ENCODE measurements at places on chromosomes 2 and 18.
A peak's percentile ranks its signal among the peaks of the same experiment; 100 is the strongest.

- DNase-seq, result no peak
These were observed 2184.6 kb upstream of the PIK3C3 start for GRCh38 chr18:39770399-39770798.

DNA sequence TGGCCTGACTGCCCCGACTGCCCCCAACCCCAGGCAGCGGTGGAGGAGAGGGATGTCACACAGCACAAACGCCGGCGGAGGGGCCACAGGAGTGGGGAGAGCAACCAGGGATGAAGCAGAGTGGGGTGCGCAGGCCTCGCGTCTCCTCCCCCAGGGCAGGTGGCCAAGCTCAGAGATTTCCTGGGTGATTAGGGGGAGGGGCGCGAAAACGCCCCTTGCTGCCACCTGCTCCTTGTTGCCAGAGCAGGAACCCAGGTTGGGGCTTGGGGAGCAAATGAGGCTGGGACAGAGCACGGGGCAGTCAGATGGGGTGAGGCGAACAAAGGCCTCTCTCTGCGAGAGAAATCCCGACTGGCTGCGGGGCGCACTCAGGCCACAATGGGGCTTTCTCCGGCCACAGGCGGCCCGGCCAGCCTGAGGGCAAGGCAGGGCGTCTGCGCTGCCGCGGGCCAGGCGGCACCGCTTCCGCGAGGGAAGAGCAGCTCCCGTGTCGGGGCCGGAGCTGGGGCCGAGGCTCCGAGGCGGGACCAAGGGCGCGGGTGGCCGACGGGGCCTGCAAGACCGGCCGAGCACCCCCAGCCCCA lies 11.5 kb downstream of the TEX44 start:
- no peak for DNase-seq

GRCh38 chr2:169676357-169676756 lies 17.8 kb downstream of the CFAP210 start:
- DNase-seq, result no peak

DNA sequence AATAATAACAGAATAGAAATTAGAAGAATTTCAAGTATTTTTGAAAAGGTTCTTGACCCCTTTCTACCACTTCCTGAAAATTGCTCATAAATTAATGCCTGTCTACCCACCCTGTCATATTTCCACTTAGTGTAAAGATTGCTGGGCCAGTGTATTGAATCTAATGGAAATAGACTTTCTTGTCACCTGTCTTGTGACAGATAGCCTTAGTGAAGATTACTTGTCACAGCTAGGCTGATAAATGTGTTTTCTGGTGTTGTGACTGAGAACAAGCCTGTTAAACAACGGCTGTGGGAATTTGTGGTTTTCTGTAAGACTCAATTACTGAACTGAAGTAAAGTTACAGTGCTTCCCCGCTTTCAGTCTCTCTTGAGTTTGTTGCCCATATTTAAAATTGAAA lies 37.0 kb downstream of the PIK3C3 start:
- DNase-seq, result peak; percentile 32

DNA sequence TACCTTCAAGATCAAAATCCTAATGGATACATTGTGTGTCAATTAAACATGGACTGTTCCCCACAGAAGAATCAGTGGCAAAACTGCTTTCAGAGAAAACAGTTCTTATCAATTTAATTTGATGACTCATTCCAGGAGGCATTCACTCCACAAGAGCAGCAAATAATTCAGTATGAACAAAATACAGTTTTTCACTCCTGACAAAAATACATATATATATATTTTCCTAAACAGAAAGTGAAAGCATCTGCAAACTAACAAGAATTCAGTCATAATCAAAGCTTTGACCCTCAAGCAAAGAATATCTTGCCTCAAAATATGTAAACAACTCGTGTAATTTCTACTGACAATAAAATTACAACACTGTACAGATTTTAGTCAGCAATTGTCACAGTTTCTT lies 685.1 kb upstream of the SLC8A1 start:
- DNase-seq, result no peak

- DNase-seq, result no peak
These were observed 108.4 kb upstream of the MCFD2 start for GRCh38 chr2:47024046-47024445.

DNA sequence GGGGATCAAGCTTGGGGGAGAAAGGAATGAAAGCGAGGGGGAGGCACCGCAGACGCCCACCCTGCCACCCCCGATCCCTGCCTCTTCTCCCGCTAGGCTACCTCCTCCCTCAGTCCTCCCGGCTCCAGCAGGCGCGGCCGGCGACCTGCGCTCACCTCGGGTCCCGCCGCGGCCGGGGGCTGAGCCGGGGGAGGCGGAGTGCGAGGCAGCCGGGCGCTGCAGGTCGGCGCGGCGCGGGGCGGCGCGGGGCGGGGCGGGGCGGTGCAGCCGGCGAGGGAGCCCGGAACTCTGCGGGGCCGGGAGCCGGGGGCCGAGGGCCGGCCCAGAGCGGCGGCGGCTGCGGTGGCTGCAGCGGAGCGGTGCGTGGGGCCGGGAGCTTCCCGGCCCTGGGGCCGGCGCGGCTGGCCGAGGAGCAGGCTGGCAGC lies 477 bp downstream of the ACVR1 start:
- no peak for DNase-seq

GRCh38 chr2:52956766-52957165 lies 810.8 kb upstream of the CHAC2 start:
- DNase-seq, result no peak

DNA sequence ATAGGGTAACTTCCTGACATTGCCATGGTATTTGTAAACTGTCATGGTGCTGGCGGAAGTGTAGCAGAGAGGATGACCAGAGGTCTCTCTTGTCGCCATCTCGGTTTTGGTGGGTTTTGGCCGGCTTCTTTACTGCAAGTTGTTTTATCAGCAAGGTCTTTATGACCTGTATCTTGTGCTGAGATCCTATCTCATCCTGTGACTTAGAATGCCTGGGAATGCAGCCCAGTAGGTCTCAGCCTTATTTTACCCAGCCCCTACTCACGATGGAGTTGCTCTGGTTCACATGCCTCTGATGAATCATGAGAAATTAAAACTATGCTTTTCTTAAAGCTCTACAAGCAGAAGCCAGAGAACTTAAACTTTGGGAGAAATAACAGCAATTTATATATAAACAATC lies 12.7 kb upstream of the NFU1 start:
- DNase-seq, result peak; percentile 70

GRCh38 chr2:132953771-132954170 lies 283.8 kb upstream of the LYPD1 start:
- DNase-seq, result no peak

DNA sequence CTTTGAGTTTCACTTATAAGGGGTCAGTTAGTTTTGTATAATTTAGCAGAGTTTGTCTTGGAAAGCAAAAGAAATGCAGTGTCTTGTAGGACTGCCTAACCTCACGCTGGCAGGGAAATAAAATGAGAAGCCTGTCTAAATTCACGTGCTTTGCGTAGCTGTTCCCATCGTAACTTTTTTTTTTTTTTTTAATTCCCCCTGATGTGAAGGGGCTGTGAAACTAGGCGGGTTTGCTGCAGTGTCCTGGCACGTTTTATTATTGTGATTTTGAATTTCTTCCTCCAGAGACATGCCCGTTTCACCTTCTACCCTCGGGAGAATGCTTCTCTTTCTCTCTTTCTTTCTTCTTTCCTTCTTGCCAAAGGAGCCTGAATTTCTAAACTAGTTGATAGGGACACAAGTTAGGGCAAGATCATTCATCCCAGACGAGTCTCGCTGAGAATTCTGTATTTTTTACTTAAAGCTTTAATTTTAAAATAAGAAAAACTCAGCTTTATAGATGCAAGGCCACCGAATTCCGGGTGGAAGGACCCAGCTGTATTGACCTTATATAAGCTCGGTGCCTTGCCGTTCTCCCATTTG lies 2.3 kb downstream of the MEIS1 start:
- DNase-seq, result peak; percentile 46
